Activated T-cell treated with anti-CD3 and anti-CD28 coated beads, Interleukin-2, amount 50 U/mL, for 72 hours (primary cell): ENCODE measurements at places on chromosomes 1 and 21.

DNA sequence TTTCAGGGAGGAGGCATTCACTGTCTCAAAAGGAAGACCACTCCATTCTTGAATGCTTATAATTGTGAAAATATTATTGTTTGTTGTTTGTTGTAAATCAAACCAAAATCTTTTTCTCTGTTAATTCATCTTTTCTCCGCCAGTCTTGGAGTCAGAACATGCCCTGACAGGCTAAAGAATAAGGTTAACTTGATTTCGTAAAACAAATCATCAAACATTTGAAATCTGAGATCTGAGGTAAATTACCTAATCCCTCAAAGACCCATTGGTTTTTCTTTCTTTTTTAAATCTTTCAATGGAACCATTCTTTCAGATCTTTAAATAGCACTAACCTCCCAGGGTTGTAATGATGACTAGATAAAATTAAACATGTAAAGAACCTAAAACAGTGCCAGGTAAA, 430.1 kb upstream of the PTBP2 start:
- DNase-seq, result no peak

DNA sequence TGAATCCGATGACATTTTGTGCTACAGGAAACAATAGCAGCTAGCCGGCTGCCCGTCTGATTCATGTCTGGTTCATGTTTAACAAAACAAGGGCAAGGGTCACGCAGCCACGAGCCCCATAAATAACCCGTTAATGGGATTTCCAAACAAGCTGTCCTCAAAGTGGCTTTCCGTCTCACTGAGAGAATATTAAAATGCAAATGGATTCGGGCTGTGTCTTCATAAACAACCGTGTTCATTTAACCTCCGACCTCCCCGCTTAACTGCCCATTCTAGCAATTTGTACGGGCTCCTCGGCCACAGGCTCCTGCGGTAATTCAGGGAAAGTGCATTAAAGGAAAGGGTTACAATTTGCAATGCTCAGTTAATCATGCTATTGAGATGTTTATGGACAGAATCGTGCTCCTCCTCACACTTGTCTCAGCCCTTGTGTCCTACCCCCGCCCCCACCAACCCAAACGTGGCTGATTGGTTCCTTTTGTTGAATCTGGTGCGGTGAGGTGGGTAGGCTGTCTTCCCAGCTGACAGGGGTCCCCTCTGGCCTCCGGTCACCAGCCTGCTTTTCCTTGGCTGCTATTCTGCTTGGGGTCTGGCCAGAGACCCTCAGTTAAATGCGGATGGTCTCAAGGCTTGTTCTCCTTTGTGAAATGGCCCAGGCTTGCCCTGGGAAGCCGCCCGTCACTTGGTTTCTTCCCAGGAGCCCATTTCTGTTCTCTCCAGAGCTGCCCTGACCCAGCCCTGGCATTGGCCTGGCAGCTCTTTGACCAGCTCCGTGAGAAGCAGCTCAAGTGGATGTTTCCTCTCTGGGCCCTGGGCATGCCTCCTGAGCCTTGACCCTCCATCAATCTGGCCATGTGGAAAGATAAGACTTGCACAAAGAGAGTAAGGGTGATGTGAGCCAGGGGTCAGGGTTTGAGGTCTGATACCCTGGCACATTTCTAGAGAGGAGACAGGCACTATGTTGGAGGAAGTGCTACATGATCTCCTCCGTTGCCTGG, 200.7 kb upstream of the POU3F1 start:
- DNase-seq, result no peak

GRCh38 chr1:45009956-45010854, 919 bp downstream of the HECTD3 start:
- DNase-seq, result peak; percentile 41

- DNase-seq, result no peak
Observed at GRCh38 chr1:206828765-206829164, 36.7 kb upstream of the IL20 start.

GRCh38 chr1:201597551-201598230, 58.8 kb downstream of the NAV1 start:
- no peak for DNase-seq

GRCh38 chr1:160724465-160725242, 13.0 kb upstream of the CD48 start:
- peak; percentile 44 for DNase-seq

DNA sequence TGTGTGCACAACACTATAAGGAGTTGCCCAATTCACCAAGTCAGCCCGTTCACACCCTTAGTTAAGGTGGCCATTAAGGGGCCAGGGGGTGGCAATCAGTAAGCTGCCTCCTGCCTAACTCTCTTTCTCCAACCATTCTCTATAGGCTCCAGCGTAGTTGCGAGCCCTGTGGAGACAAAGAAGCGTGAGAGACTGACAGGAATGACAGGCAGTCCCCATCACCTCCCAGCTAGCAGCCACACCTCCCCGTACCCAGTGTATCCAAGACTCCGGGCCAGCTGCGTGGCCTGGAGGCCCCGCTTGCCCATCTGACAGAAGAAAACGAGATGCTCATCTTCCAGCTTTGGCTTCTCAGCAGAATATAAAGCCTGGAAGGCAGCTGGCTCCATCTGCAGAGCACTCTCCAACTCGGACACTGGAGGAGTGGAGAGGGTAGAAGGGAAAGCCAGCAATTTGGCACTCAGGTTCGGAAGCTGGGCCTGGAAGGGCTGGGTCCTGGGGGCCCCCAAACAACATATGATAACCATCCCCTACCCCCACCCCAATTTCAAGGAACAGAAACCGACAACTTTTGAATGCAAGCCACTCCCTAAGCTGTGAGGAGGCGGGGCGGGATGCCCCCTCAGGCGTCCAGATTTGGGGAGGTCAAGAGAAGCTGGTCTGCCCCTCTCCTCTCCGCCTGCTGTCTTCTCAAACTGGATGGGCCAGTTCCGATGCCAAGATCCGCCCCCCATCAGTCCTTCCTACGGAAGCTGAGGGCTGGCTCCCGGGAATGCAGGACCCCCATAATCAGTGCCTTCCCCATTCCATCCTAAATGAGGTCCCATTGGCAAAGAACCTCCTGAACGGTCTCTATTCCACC, 872 bp downstream of the TSTD1 start:
- DNase-seq, result no peak

DNA sequence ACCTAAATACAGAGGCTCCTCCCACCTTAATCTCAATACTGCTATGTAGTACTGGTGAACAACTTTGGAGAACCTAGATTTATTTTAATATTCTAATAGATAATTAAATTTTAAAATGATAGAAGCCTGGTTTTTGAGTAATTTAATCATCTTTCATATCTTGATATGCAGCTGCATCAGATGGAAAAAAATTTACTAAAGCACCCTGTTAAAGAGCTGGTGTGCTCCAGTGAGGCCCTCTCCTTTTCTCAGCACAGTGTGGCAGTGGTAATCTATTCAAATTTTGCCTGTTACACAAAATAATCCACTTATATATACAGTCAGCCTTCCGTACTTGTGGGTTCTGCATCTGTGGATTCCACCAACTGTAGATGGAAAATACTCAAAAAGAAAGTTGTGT, 82.8 kb downstream of the LRRC8C start:
- DNase-seq, result no peak

- DNase-seq, result no peak
Observed at GRCh38 chr1:77639056-77639455, 43.4 kb downstream of the ZZZ3 start.

DNA sequence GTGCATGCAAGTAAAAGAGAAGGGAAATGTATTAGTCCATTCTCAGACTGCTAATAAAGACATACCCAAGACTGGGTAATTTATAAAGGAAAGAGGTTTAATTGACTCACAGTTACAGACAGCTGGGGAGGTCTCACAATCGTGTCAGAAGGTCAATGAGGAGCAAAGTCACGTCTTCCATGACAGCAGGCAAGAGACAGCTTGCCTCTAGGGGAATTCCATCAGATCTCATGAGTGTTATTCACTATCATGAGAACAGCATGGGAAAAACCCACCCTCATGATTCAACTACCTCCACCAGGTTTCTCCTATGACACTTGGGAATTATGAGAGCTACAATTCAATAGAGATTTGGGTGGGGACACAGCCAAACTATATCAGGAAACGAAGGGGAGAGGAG, 8.1 kb downstream of the KRTAP21-3 start:
- peak; percentile 27 for DNase-seq

- no peak for DNase-seq
Observed at GRCh38 chr1:55381491-55381890, 166.3 kb upstream of the USP24 start.

GRCh38 chr1:78096976-78097375, 51.2 kb downstream of the GIPC2 start:
- no peak for DNase-seq

DNA sequence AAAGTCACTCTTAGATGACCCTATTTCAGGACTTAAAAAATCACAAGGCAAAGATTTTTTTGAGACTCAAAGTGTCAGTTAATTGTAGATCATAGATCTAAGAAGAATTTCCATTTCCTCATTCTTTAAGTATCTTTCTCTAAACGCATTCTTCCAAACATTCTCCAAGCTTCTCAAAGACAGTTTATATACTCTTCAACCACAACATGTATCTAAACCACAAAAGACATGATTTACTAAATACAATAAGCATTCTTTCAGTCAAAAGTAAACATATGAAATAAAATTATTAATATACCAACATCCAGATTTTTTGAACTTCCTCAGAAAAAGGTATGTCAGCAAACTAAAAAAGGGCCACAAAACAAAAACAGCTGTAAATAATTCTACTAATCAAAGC, 24.4 kb downstream of the RC3H1 start:
- no peak for DNase-seq

GRCh38 chr1:20703124-20703756, 14.6 kb downstream of the KIF17 start:
- no peak for DNase-seq

- DNase-seq, result no peak
Observed at GRCh38 chr1:199855580-199855979, 171.9 kb upstream of the NR5A2 start.

DNA sequence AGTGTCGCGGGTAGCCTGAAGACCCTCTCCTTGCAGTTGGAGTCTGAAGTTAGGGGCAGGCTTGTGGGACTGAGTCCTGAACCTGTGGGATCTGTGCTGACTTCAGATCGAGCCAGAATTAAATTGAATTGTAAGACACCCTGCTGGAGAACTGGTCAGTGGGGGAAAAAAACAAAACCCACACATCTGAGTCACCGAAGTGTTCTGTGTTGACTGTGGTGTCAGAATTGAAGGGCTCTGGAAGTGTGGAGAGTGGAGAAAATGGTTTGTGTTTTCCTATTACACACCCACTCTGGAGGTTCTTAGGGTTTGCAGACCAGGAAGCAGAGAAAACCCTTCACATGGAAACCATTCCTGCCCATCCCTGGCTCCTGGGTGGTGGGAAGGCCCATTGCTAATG, 209.5 kb upstream of the GALNT2 start:
- DNase-seq, result no peak

- peak; percentile 74 for DNase-seq
Observed at GRCh38 chr1:16420424-16421118, 16.7 kb downstream of the SPATA21 start.

- DNase-seq, result no peak
Observed at GRCh38 chr1:38815903-38816627, 43.5 kb downstream of the RRAGC start.

GRCh38 chr1:192696082-192696481, 60.1 kb downstream of the RGS13 start:
- no peak for DNase-seq

- no peak for DNase-seq
Observed at GRCh38 chr1:7558041-7558461, 213.0 kb upstream of the VAMP3 start.

DNA sequence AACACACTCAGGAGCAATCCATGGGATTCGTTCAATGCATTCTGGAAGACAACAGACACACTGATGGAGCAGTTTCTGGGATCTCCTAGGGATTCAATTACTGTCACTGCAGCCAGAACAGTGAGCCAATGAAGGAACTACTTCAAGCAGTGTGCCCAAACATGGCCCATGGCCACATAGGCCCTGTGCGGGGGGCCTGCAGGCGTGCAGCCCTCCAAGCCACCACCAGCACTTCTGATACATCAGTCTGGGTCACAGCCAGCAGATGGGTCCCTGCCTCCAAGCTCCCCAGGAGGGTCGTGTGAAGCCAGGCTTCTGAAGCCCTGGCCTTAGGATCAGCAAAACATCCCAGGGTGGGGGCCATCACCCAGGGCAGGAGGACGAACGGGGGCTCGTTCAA, 99.3 kb downstream of the RAVER2 start:
- no peak for DNase-seq

- DNase-seq, result no peak
Observed at GRCh38 chr1:71592646-71593274, 511.9 kb upstream of the ZRANB2 start.

GRCh38 chr1:156721535-156721934, 6.7 kb upstream of the METTL25B start:
- peak; percentile 53 for DNase-seq

DNA sequence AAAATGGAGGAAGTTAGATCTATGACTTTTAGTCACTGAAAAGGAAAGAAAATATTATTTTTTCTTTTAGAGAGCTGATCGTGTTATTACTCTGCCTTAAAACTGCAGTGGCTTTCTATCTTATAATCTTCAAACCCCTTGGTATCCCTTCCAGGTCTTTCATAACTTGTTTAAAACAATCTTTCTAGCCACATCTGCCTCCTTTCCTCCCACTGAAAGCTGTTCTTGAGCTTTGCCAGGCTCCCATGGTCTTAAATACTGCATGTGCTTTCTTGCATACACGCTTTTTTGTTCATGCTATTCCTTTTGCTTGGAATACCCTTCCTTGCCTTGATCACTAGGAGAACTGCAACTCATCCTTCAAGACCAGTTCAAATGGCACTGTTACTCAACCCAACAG, 65.9 kb upstream of the GADD45A start:
- no peak for DNase-seq

GRCh38 chr1:39981945-39982344, 27.0 kb downstream of the MFSD2A start:
- no peak for DNase-seq

GRCh38 chr1:1976031-1976430, 27.6 kb downstream of the CFAP74 start:
- no peak for DNase-seq

- DNase-seq, result no peak
Observed at GRCh38 chr1:4220362-4220761, 320.3 kb upstream of the C1orf174 start.

DNA sequence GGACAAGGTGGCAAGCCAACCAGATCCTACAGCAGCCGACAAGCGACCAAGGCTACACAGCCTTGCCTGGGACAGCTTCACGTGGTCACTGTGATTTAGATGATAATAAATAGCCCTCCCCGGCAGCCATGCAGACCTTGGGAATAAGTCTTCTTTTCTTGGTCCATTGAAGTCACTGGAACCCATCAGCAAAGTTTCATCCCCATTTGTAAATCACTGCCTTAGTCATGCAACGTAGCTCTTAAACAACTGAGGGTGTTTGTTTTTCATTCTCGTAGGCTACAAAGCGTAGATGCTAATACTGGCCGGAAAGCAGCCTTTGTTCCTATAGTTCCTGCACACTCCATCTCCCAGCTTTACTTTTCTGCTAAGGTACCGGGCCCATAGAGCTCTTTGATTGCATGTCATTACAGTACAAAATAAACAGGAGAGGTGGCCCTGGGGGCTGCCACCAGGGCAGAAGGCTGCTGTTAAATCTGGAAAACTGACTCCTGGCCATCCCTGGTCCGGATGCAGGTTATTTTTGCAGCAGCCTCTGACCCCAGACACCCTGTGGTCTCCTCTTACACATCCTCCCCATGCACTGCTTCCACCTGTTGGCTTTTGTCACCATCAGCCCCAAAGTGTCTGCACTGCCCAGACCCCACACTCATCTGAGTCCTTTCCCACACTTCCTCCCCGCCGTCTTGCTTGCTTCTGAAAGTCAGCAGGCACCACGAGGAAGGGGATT, 105.5 kb downstream of the TOMM20 start:
- no peak for DNase-seq

- DNase-seq, result no peak
Observed at GRCh38 chr1:115300087-115300876, 37.8 kb downstream of the NGF start.
